CD4-positive, alpha-beta T cell (primary cell): ENCODE measurements at places on chromosomes 3 and 15. TPM values are rescaled to one million over a fixed set of nuclear protein-coding genes. Genes with fewer than 3 reads are reported as not detected.

Gene MORC1
- total RNA-seq, result not detected

Gene GRM2
- total RNA-seq, result 4.2 TPM

Gene LINGO1
- total RNA-seq, result not detected

- no peak overlapping the region for H3K4me3 ChIP-seq
- H3K4me1 ChIP-seq, result no peaks in the 10 kb centered on the region
- DNase-seq, result no peak
- peaks cover 5% of the 10 kb centered on the region for H3K36me3 ChIP-seq
Observed at GRCh38 chr3:120765830-120766493, 23.4 kb downstream of the GTF2E1 start.

DNA sequence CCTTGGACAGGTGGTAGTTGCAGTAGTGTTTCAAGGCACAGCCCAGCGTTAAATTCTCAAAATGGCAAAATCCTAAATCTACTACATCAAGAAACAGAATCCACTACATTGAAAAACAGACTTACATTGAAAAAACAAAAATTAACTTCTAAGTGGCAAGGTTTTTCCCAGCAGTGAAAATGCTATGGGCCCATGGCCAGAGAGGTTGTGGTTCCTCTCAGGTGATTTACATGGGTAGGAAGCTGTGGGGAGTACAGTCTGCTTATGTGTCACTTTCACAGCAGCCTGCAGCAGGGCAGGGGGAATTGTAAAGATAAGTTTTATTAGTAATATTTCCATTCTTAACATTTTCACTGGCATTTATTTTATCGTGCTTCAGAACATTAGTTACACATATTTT, 24.9 kb downstream of the TTC14 start:
- DNase-seq, result no peak
- no peaks in the 10 kb centered on the region for H3K27me3 ChIP-seq
- H3K4me1 ChIP-seq, result no peaks in the 10 kb centered on the region
- H3K36me3 ChIP-seq, result peaks cover 6% of the 10 kb centered on the region
- H3K27ac ChIP-seq, result no peak overlapping the region

DNA sequence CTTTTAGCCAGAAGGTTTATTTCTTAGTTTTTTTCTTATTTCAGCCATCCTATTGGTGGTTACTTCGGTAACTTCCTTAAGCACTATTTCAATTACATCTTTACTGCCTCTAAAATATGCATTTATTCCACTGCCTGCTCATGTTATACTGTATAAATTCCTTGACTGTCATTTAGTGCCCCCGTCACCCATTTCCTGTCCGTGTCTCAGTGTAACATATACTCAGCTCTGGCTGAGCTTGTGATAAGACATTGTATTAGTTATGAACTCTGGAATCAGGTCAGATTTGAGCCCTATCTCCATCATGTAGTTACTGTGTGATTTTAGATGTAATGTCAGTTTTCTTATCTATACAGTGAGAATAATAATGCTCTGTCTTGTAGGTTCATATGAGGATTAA, 24.2 kb downstream of the PIAS1 start:
- H3K36me3 ChIP-seq, result no peaks in the 10 kb centered on the region
- no peaks in the 10 kb centered on the region for H3K27me3 ChIP-seq
- H3K4me3 ChIP-seq, result no peak overlapping the region
- H3K27ac ChIP-seq, result no peak overlapping the region

DNA sequence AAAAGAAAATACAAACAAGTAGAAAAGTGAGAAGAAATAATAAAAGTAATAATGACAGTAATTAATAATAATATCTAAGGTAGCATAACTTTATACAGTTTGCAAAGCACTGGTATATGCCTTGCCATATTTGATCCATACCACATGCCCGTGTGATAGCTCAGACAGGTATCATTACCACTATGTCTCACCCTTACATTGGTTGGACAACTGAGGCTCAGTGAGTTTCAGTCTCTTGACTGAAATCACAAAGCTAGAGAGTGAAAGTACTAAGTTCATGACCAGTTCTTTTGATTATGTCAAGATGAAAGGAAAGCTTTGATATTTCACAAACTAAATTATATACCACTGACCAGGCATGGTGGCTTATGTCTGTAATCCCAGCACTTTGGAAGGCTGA, 408.9 kb downstream of the GAP43 start:
- no peaks in the 10 kb centered on the region for H3K36me3 ChIP-seq
- H3K4me3 ChIP-seq, result no peak overlapping the region
- no peak overlapping the region for H3K27ac ChIP-seq
- no peaks in the 10 kb centered on the region for H3K4me1 ChIP-seq

- H3K36me3 ChIP-seq, result no peaks in the 10 kb centered on the region
- DNase-seq, result no peak
Observed at GRCh38 chr3:134059671-134060560, 30.2 kb upstream of the SLCO2A1 start.

DNA sequence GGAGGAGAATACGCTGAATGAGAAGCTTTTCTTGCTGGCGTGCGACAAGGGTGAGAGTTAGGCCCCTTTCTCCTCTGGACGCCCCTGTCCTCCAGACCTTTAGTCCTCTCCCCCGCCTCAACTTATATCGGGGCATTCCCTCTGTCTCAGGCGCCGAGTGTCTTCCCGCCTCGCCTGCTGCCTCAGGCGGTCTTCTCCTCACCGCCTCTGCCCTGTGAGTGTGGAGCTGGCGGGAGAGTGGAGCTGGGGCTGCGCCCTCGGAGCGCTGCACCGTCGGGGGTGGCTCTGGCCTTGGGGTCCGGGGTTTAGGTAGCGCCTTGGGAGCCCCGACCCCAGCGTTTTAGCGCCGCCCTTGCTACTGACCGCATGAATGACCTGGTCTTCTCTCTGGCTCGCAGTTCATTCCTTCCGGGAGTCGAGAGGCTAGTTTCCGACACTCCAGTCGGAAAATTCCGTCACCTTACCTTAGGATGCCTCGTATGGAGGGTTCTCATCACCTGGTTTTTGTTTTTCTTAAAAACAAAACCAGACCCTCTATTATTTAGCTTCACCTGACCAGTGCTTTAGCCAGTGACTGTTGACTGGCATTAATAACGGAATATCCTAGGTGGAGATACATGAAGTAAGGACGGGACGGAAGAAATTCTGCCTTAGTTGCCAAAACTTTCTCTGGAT, 985 bp downstream of the TRPC1 start:
- peak; percentile 39 for DNase-seq
- no peak overlapping the region for H3K27ac ChIP-seq
- H3K36me3 ChIP-seq, result no peaks in the 10 kb centered on the region

- H3K27ac ChIP-seq, result no peak overlapping the region
- H3K36me3 ChIP-seq, result no peaks in the 10 kb centered on the region
- DNase-seq, result no peak
- no peak overlapping the region for H3K4me3 ChIP-seq
- no peaks in the 10 kb centered on the region for H3K27me3 ChIP-seq
- H3K4me1 ChIP-seq, result no peaks in the 10 kb centered on the region
Observed at GRCh38 chr3:97504463-97504862, 260.1 kb upstream of the ARL6 start.

- DNase-seq, result no peak
- H3K27me3 ChIP-seq, result no peaks in the 10 kb centered on the region
- H3K27ac ChIP-seq, result no peak overlapping the region
Observed at GRCh38 chr3:37849146-37849923, 12.3 kb upstream of the CTDSPL start.

- H3K36me3 ChIP-seq, result no peaks in the 10 kb centered on the region
- no peak for DNase-seq
- no peak overlapping the region for H3K4me3 ChIP-seq
- H3K27ac ChIP-seq, result no peak overlapping the region
- no peaks in the 10 kb centered on the region for H3K4me1 ChIP-seq
- H3K27me3 ChIP-seq, result no peaks in the 10 kb centered on the region
Observed at GRCh38 chr3:114685161-114685560, 391.3 kb downstream of the TIGIT start.

DNA sequence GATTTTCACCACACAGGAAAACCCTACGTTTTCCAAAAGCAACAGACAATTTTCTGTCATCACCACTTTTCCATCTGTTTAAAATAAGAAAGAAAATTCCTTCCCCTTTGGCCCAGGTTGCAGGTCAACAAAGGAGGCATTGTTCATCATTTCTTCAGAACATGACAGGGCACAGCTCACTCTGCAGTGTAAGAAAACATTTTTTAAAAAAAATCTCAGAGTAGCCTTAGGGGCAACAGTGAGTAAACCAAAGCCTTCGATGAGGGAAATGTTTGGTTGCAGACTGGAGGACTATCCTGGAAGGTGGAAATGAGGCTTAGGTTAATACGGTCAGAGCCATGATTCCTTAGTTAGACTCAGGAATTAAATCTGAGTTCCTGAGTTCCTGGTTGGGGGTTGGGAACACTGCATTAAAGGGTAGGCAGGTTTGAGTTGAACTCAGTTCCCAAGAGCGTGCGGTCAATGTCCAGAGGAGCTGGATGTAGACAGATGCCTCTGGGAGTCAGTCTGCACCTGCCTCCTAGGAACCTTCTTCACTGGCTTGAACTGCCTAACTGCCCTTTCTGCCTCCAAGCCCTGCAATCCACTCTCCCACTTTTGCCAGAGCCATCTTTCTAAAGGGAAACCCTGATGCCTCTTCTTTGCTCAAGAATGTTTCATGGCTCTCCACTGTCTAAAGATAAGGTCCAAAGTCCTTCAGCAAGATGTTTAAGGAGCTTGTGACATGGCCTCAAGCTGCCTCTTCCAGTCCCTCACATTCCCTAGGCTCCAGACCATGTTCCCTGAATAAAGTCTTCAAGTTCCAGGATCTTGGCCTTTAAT, 3.3 kb upstream of the HES1 start:
- H3K4me1 ChIP-seq, result peaks cover 50% of the 10 kb centered on the region
- DNase-seq, result no peak
- no peak overlapping the region for H3K4me3 ChIP-seq
- no peaks in the 10 kb centered on the region for H3K36me3 ChIP-seq
- H3K27me3 ChIP-seq, result peaks cover 56% of the 10 kb centered on the region
- H3K27ac ChIP-seq, result no peak overlapping the region

DNA sequence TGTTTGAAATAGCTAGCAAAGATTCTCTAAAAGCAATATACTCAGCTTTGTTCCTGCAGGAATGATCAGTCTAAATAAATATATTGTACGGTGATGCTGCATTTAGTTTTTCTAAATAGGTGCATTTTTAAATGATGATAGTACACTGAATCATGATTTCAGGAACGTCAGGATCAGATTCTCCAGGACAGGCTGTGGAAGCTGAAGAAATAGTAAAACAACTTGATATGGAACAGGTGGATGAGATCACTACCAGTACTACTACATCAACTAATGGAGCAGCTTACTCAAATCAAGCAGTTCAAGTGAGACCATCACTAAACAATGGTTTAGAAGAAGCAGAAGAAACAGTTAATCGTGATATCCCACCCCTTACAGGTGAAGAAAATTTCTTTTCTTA, 46.3 kb upstream of the EIF3J start:
- H3K4me1 ChIP-seq, result no peaks in the 10 kb centered on the region
- H3K27ac ChIP-seq, result no peak overlapping the region
- H3K27me3 ChIP-seq, result no peaks in the 10 kb centered on the region
- peaks cover 62% of the 10 kb centered on the region for H3K36me3 ChIP-seq
- no peak for DNase-seq

DNA sequence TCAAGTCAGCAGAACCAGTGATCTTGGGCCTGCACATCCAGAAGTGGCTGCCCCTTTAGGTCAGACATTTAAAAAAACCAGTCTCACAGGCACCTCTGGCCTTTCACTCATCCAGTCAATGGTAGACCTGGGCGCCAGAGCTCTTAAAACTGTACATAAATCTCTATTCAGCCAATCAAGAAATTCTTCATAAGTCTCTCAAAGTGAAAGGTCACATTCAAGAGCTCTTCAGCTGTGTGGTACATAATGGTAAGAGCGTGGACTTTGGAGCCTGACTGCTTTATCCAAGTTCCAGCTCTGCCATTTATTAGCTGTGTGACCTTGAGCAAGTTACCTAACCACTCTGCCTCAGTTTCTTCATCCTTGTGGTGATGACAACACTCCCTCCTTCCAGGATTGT, 22.3 kb upstream of the MORF4L1 start:
- no peaks in the 10 kb centered on the region for H3K36me3 ChIP-seq
- no peak overlapping the region for H3K27ac ChIP-seq
- H3K27me3 ChIP-seq, result peaks cover 2% of the 10 kb centered on the region
- no peak for DNase-seq

DNA sequence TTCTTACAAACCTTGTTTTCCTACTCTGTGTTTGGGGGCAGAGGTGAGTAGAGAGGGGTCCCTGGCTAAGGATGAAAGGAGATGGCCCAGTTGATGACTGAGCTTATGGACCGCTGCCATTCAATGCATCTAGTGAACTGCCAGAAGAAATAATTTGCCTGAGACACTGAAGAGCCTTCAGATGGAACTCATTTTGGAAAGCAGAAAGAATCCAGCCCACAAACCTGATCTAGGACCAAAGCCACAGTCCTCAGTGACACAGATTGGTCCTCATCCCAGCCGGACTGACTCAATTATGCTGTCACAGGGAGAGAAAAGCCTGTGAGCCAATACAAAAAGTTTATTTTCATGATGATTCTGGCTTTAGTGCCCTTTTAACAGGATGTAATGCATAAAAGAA, 82.7 kb downstream of the CD47 start:
- no peaks in the 10 kb centered on the region for H3K27me3 ChIP-seq
- DNase-seq, result no peak
- H3K27ac ChIP-seq, result no peak overlapping the region
- no peak overlapping the region for H3K4me3 ChIP-seq
- peaks cover 7% of the 10 kb centered on the region for H3K4me1 ChIP-seq

DNA sequence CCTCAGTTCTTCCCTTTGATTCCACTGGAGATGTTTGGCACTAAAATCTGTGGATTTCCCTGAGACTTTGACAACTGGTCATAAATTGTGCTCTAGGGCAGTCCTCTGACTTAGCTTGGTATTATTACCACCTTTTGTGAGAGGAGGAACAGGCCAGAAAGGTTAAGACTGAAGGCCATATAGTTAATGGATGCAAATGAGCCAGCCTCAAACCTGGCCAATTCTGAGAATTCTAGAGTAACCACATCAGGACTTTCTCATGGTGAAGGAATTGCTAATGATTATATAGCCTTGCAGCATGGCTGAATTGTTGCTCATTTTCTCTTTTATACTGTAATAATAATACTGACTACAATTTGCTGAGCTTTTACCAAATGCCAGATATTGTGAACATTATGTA, 162.5 kb downstream of the CADPS start:
- no peak for DNase-seq
- H3K4me3 ChIP-seq, result no peak overlapping the region
- H3K27me3 ChIP-seq, result no peaks in the 10 kb centered on the region
- no peak overlapping the region for H3K27ac ChIP-seq
- H3K36me3 ChIP-seq, result no peaks in the 10 kb centered on the region
- H3K4me1 ChIP-seq, result no peaks in the 10 kb centered on the region

- no peak overlapping the region for H3K27ac ChIP-seq
- no peak overlapping the region for H3K4me3 ChIP-seq
- no peaks in the 10 kb centered on the region for H3K27me3 ChIP-seq
Observed at GRCh38 chr3:146705225-146705624, 100.1 kb upstream of the PLSCR5 start.

GRCh38 chr15:82937712-82938058, 14.8 kb downstream of the HOMER2 start:
- no peaks in the 10 kb centered on the region for H3K36me3 ChIP-seq
- no peak for DNase-seq
- H3K4me1 ChIP-seq, result no peaks in the 10 kb centered on the region
- H3K27ac ChIP-seq, result no peak overlapping the region
- no peak overlapping the region for H3K4me3 ChIP-seq
